GM04503 (cell line): ENCODE measurements at places on chromosomes 12 and 14.
A peak's percentile ranks its signal among the peaks of the same experiment; 100 is the strongest.

GRCh38 chr14:68544081-68544892 is 248.6 kb downstream of the ZFP36L1 start:
- peak; percentile 99 for DNase-seq

- DNase-seq = no peak
These were observed 37.4 kb downstream of the ISCA2 start for GRCh38 chr14:74531006-74531405.

DNA sequence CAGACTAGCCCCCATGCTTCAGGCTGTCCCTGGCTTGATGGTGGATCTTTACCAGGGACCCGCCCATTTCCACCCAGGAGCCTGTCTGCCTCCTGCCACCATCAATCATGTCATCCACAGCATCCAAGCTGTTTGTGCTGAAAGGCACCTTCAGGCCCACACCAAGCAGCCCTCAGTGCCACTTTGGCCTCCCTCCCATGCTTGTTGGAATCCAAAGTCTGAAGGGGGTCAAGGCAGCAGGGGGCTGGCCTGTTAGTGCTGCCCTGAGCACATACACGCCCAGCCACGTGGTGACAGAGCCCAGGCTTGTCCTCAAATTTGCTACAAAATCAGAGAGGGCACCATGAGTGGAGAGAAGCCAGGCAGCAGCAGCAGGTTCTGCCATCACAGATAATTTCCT is 1146.8 kb downstream of the FSCB start:
- no peak for DNase-seq

- peak; percentile 24 for DNase-seq
These were observed 124.0 kb upstream of the TBX5 start for GRCh38 chr12:114529966-114530365.

GRCh38 chr12:64400041-64400440 is 4.2 kb upstream of the XPOT start:
- no peak for DNase-seq

- DNase-seq = no peak
These were observed 59.3 kb upstream of the TMPO start for GRCh38 chr12:98456041-98456440.

DNA sequence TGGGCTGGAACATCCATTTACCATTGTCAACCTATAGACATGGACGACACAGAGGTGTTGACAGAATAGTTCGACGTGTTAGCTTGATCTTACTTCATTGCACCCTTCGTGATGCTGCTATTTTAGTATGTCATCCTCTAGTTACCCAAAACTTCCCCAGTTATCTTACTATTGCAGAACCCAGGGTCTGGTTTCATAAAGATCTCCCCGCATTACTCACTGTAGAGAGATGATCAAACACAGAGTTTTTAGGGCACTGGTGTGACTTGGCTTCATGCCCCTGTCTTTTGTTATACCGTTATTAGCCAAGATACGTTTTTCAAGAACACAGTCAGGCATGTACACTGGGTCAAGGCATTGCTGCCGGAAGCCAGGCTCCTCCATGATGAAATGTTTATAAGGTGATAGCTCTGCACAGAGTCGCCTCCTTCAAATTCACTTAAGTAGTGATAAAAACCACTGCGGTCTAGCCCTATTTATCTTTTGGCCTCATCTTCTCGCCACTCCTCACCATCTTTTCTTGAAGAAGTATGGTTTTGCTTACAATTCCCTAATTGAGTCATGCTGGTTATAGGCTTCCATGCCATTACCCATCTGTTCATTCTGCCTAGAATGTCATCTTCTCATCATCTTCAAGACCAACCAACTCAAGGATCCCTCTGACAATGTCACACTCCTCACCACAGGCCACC is 1127.9 kb downstream of the VRK1 start:
- DNase-seq = no peak

- DNase-seq = no peak
These were observed 71.9 kb downstream of the NTF3 start for GRCh38 chr12:5503774-5504173.

DNA sequence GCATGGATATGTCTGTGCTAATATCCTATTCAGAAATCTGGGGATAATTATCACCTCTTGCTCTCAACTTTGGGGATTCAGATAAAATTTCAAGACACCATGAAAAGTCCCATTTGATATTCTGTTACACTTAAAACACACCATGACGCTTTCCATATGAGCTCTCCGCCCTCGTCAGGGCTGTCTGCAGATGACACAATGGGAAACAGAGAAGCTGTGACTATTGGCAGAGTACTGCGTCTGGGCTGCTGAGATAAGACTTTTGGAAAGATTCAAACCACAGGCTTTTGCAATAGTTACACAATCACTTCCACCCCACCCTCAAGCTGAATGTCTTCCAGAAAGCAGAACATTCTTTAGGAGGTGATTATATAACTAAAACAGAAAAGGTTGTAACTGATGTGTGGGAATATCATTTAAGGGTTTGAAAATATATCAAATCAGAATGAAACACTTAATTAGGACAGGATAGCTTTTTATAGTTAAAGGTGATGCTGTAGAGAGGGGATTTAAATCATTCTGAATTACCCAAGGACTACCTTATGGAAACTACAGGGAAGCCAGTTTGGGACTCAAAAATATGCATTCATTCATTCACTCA is 75.3 kb upstream of the TMPO start:
- DNase-seq = peak; percentile 83

GRCh38 chr12:125280482-125281377 is 215.5 kb downstream of the AACS start:
- no peak for DNase-seq

DNA sequence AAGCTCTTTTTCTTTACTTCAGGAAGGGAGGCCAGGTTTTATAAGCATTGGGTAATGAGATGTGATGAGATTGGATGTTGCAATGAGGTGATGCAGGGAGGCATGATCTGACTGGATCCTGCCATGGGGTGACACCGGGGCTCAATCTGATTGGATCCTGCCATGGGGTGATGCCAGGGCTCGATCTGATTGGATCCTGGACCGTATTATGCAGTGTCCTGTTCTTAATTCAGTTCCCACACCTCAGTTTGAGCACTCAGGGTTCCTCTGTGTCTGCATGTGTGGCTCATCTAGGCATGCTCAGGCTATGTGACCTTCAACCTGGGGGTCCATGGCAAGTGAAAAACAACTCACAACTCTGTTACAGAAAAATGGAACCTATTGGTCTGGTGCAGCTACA is 166.4 kb downstream of the SLC15A4 start:
- no peak for DNase-seq

DNA sequence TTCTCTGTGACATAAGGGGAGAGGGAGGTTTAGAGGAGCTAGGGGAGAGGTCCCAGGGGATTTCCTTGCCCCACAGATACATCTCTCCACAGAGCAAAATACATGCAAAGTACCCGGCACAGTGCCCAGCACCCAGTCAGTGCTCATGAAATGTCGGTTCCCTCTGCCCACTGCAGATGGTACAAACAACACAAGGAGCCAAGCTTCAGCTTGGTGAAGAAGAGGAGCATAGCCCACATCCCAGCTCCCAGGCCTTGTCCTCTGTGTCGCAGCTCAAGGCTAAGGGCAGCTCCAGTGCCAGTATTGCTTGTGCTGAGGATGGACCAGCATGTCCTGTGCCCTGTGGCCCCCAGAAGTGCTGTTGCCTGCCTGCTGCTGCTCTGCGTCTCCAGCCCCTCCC is 35.0 kb upstream of the FKBP4 start:
- no peak for DNase-seq

- DNase-seq = no peak
These were observed 73.3 kb downstream of the NCOR2 start for GRCh38 chr12:124493809-124494750.

GRCh38 chr12:10331642-10332239 is 24.1 kb downstream of the KLRD1 start:
- DNase-seq = peak; percentile 15

DNA sequence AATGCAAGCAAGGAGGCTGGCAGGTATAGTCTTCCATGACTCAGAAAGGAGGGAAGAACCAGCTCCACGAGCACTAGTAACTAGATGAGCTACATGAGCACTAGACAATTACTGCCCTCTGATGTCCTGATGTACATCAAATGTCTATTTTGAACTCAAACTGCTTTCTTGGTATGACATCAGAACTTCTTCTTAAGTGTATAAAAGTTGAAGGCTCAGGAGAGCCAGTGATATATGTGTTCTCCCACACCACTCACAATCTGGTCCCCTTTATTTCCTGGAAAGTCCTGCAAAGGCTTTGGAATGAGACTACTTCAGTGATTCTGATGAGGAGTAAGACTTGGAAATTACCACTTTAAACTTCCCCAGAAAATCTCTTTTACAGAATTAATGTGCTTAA is 18.5 kb upstream of the DHRS7 start:
- DNase-seq = no peak

DNA sequence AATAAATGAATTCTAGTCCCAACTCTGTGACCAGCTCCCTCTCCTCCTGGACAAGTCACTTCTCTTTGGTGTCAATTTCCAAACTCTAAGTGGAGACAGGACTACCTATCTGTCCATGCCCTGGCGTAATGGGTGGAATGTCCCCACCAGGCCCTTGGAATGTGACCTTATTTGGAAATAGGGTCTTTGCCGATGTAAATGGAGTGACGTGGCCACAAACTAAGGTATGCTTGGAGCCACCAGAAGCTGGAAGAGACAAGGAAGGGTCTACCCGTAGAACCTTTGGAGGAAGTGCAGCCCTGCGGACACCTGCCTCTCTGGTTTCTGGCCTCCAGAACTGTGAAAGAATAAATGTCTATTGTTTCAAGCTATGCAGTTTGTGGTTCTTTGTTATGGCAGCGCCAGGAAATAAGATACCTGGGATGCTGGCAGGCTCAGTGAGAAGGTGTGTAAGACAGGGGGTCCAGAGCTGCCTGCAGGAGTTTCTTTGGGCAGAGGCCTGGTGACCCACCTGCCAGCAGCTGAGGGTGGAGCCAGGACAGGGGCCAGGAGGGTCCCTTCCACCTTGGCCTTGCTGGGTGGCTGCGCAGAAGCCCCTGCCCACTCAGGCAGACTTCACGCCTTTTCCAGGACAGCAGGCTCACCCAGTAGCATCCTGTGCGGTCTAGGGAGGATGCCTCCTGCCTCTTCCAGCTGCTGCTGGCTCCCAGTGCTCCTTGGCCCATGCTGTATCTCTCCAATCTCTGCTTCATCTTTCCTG is 45.8 kb downstream of the ARL6IP4 start:
- no peak for DNase-seq

DNA sequence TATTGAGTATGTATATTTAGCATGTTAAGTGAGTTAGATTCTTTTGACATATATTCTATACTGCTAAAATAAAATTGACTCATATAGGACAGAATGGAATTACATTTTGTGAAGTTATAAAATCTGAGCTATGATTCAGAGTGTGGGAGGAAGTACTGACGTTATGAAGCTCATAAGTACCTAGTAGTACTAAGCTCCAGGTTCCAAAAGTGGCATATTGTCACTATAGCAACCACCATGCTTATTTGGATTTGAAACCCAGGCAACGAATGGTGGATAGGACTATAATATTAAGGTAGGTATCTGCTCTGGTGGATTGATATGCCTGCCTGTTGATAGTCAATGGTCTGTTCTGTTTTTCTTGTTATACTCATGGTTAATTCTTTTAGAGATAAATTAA is 2.2 kb upstream of the FBXO33 start:
- DNase-seq = no peak

- no peak for DNase-seq
These were observed 20.2 kb downstream of the TNFAIP2 start for GRCh38 chr14:103143506-103143905.

- no peak for DNase-seq
These were observed 17.2 kb upstream of the BDKRB1 start for GRCh38 chr14:96238676-96239265.

DNA sequence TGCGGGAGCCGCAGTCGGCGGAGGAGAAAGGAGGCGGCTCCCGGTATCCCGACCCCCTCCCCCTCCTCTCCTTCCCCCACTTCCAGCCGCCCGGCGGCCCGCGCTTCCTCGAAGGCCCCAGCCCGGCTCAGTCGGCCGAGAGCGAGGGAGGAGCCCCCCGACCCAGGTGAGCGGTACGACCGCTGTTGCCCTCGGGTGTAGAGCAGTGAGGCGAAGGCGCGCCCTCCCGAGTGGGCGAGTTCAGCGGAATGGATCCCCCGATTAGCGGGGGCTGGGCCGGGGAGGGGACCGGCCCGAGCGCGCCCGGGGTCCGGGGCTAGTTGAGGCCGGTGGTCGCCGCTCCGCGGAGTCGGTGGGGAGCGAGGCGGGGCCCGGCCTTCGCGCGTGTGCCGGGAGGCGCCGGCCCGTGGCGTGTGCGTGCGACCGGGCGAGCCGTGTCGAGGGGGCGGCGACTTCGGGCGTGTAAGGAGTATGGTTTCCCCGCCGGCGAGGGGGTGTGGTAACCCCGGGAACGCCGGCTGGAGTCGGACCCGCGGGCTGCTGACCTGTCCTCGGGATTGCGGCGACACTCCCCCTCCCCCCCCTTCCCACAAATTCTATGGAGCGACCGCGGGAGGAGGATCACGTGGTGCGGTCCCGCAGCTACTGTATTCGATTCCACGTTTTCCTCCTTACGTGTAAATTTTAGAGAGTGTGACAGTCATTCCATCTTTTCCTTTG is 501 bp downstream of the RIMKLB start:
- no peak for DNase-seq

DNA sequence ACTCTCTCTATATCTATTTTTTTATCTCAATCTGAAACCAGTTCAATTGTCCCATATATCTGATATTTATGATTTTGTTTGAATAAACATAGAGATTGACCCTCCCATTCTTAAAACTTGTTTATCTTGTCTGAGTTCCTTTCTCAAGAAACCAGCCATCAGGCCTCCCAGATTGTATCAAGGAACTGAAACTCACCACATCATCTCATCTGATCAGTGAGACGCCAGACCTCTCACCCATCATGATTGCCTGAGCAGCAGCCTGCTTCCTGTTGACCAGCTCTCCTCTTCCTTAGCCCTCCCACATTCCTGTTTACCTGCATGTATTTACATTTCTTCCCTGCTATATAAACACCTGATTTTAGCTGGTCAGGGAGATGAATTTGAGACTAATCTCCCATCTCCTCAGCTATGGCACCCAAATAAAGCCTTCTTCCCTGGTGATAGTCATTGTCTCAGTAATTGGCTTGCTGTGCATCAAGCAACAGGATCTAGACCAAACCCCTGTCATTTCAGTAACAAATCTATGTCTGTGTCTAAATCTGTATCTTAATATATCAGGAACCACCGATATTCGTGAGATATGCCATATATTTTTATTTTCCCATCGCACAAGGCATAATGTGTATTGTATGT is 323.6 kb downstream of the TMTC2 start:
- DNase-seq = no peak

- DNase-seq = no peak
These were observed 913.6 kb downstream of the GALC start for GRCh38 chr14:87079416-87079815.

- peak; percentile 44 for DNase-seq
These were observed 10.4 kb downstream of the ITPK1 start for GRCh38 chr14:93105362-93105761.

DNA sequence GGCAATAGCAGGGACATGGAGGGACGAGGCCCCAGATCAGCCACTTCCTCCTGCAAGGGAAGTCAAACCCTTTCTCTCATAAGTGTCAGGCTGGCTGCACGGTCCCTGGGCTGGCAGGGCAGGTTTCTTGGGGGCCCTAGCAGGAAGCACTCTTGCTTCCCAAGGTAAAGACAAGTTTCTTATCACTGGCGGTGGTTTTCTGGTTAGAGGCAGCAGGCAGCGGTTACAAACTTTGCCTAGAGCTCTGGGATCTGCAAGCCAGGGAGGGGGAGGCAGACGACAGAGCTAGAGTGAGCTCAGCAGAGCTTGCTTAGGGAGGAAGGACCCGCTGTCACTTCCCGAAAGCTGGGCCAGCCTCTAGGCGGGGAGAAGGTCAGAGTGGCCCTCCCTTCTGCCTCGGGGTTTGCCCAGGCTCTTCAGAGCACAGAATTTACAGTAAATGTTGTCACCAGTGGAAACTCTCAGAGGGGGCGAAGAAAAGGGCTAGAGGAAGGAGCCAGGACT is 20.4 kb downstream of the BATF start:
- no peak for DNase-seq

- no peak for DNase-seq
These were observed 145.1 kb upstream of the C14orf180 start for GRCh38 chr14:104434214-104435076.
